T-helper 2 cell (primary cell): ENCODE measurements at places on chromosomes 7 and 10.

DNA sequence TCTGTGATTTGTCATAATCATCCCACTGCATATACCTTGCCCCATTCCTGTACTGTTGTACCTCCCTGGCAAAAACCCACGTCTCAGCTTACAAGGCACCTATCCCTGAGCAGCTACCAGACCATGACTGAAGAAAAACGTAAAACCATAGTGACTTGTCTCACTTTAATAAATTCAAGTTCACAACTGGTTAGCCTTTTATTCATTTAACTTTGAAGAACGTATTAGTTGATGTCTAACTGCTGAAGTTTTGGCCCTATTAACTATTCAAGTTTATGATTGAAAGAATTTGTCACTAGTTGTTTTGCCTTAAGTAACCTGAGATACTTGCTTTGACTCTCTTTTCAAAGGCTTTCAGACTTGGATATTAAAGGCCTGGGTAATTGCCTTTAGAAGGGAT is 59.7 kb downstream of the GALNT11 start:
- no peak for DNase-seq

GRCh38 chr10:69376662-69377061 is 40.1 kb downstream of the TACR2 start:
- DNase-seq, result no peak

DNA sequence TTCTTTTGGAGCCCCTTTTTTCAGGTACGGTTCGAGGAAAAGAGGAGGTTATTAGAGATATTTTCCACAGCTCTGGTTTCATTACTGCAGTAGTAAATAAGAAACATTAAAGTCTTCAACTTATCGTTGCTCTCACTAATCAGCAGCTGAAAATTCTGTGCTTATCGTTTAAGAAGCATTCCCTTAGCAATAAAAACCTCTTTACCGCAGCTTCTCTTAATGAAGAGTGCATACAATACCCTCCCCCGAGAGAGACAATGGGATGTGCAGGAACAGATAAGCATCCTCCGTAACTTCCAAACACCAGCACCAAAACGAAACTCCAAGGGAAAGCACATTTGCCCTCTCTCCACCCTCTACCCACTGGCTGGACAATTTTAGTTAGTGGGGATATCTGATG is 384.5 kb downstream of the NEBL start:
- no peak for DNase-seq

DNA sequence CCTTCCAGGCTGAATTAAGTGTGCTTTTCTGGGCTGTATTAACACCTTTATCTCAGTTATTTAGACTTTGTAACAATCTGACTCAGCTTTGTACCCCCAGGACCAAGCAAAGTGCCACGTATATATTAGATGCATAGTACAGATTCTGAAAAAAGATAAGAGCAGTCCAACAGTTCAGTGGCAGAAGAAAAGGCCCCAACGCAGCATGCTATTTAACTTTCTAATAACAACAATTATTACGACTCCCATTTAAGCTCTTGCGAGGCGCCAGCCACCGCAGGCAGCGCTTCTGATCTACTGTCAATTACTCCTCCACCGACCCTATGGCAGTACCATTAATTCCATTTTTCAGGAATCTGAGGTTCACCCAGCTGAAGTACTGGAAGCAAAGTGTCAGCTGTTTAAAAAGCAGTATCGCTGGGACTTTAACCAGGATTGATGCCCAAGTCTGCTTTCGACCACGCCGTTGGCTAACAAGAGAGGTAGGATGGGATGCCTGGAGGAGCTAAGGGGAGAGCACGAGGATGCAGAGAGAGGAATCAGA is 638 bp downstream of the LIPA start:
- peak; percentile 31 for DNase-seq

GRCh38 chr10:109504401-109504800 is 418.9 kb downstream of the XPNPEP1 start:
- DNase-seq, result no peak

GRCh38 chr7:96997512-96998032 is 7.8 kb upstream of the DLX6 start:
- no peak for DNase-seq

DNA sequence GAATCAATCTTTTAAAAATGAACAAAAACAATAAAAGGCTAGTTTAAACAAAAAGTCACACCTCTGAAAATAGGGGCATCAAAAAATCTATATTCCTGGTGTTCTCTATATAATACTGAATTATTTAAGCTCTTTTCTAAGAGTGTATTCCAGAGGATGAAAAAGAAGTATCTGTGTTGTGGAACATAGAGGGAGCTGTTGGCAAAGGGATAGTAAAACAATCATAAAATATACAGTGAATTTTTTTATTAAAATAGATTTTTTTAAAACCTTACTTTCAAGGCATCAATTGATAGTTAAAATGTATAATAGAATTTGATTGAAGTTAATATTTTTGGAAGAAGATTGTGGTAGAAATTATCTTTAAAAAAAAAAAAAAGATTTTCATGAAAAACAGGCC is 1409.1 kb upstream of the CELF2 start:
- DNase-seq, result no peak

- no peak for DNase-seq
Measured at GRCh38 chr7:41809529-41809939, 106.6 kb upstream of the INHBA start.

DNA sequence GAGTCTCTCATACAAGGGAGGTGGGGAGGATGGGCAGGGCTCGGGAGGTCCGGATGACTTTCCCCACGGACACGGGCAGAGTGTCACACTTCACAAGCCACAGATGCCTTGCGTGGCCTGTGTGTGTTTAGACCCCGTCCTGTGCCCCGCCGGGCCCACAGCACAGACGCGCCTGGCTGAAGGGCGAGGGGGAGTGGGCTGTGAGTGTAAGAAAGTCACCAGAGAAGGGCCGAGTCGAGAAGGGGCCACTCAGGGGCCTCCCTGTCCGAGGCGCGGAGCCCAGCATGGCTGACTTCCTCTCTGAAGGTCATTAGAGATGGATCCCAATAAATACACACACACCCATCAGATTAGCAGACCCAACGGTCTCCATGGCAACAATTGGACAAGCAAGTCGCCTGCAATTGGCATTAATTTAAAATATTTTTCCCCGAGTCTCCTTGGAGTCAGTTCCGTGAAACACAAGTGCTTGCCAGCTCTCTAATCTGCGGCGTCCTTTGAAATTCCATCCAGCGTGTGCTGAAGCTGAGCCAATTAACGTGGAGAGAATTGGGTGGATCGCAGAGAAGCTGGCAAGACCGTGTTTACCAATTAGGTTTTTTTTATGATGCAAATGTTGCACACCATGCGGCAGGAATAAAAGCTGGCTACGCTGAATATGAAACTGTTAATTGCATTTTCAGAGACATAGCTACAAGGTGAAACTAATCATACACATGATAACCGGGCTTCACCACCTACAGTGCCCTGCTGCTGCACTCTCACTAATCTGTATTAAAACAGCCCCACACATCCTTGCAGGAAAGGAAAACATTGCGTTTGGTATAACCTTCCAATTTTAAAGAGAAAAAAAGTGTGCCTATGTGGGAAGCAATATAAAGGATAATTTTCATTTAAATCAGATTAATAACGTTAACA is 571.2 kb downstream of the PTPRN2 start:
- no peak for DNase-seq

DNA sequence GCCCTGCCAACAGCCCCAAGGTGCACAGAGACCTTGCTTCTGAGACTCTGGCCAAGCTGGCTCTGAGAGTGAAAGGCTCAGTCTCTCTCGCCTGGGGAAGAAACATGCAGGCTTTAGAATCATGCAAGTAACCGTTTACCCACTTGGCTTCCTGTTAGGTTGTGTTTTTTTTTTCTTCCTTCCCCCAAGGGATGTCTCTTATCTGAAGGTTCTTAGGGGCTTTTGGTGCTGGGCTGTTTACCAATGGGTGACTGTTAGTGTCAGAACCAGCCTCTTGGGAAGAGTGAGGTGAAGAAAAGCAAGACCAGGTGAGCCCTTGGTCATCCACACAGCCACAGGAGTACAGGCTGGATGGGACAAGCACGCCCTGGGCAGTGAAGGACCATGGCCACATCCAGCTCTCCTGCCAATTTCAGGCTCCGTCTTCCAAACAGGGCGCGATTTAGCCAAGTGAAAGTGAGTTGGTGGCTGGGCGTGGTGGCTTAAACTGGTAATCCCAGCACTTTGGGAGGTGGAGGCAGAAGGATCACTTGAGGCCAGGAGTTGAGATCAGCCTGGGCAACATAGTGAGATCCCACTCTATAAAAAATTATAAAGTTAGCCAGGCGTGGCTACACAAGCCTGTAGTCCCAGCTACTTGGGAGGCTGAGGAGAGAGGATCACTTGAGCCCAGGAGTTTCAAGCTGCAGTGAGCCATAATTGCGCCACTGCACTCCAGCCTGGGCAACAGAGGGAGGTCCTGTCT is 76.3 kb upstream of the CUX1 start:
- no peak for DNase-seq

GRCh38 chr7:17939606-17940301 is 540 bp downstream of the SNX13 start:
- DNase-seq, result no peak

DNA sequence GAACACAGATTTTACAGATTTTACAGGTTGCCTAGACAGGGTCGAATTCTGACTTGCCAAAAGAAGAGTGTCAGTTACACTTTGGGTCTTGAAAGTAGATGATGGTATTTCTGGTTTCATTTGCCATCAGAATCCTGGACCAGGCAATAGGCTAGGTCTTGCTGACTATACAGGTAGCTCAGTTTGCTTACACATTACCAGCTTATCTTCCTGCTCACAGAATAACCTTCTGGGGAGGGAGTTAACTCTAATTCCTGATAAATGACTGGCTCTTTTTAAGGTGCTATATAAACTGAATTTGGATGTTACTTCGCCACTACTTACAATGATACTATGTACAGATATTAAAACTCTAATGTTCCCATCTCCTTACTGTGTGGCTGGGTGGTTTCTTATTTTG is 39.8 kb downstream of the GBF1 start:
- no peak for DNase-seq

DNA sequence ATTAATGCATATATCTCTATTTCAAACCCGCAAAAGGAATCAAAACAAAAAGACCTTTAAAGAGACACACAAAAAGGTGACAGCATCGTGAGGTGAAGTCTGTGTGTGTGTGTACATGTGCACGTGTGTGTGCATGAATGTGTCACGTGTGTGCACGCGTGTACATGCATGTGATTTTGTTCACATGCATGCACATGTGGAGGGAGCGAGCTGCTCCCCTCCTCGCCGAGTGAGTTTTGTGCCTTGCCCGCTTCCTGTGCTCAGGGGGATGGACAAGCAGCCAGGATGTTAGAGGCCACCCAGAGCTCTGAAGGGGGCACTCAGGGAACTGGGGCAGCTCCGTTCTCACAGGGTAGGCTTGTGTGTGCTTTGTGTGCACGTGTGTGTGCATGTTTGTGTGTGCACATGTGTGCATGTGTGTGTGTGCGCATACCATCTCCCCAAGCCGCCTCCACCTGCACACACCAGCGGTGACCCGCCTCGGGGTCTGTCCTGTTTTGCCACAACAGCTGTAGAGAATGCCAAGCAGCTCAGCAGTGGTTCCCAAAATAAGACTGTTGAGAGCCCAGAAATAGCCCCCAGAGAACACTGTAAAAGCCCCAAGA is 191.2 kb downstream of the PTPRN2 start:
- no peak for DNase-seq

DNA sequence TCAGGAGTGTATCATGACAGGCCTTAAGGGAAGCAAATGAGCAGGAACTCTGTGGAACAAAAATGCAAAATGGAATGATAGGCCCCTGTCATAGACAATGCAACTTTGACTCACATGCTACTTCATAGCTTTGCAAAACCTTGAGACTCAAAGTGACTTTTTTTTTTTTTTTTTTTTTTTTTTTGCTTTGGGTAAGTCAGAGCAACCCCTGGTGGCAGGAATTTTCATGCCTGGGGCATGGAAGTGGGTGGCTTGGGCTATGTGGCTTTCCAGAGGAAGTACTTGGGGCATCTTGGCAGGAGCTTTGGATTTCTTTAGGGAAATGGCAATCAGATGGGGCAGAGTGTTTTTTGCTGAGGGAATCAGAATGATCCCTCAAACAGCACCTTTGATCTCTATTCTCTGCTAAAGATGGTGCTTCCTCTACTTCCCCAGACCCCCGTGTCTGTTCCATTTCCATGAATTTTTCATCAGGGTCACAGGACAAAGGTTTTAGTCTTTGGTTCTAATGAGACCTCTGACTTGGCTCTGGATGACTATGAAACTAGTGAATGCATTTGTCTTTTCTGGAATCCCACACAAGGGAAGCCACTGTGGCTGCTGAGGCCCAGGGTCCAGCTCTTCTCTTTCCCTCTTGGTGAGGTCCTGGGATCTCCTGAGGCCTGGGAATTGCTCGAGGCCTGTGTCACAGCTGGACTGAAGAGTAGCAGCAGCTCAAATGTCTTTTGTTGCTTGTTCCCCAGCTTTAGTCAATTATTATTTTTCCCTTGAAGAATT is 62.8 kb downstream of the TACC2 start:
- DNase-seq, result no peak

DNA sequence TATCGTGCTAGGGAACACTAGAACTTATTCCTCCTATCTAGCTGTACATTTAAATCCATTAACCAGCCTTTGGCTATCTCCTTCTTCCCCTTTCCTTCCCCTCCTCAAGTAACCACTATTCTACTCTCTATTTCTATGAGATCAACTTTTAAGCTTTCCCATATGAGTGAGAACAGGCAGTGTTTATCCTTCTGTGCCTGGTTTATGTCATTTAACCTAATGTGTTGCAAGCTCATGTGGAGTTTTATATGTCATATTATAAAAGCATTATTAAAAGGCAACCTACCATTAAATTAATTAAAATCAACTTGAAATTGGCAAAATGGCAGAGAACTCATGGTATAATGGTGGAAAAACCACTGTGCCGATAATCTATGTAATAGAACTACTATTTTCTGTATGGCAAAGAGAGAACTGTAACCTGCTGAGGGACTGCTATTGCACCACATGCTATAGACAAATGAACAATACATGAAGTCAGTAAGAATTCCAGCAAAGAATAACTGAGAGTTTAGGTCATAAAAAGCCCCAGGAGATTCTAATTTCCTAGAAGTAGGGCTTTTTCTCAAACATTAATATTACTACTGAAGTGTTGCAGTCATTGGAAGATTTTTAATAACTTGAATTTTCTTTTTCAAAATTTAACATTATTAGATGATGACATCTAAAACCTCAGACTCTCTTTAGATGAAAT is 81.8 kb downstream of the LRRN3 start:
- no peak for DNase-seq

DNA sequence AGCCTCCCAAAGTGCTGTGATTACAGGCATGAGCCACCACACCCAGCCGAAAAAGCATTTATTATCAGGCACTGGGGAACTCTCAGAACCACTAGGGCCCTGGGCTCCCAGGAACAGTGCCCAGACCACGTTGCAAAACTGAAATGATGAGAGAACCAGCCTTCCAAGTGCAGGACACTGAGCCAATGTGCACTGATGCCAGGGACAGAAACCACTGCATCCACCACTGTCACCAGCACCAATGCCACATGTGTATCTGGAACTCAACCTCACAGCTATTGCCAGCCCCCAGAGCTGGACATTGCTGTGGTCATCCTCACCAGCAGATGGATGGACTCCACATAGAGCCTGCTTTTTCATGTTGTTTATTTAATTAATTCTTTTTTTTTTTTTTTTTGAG is 28.2 kb upstream of the TPST1 start:
- no peak for DNase-seq
